Effector memory CD4-positive, alpha-beta T cell (primary cell): ENCODE measurements at places on chromosomes 5 and 9.
A peak's percentile ranks its signal among the peaks of the same experiment; 100 is the strongest.

- H3K27me3 ChIP-seq: no peaks in the 10 kb centered on the region
- H3K4me1 ChIP-seq: no peaks in the 10 kb centered on the region
- no peak for DNase-seq
Measured at GRCh38 chr9:79107911-79108676, 463.7 kb upstream of the TLE4 start.

DNA sequence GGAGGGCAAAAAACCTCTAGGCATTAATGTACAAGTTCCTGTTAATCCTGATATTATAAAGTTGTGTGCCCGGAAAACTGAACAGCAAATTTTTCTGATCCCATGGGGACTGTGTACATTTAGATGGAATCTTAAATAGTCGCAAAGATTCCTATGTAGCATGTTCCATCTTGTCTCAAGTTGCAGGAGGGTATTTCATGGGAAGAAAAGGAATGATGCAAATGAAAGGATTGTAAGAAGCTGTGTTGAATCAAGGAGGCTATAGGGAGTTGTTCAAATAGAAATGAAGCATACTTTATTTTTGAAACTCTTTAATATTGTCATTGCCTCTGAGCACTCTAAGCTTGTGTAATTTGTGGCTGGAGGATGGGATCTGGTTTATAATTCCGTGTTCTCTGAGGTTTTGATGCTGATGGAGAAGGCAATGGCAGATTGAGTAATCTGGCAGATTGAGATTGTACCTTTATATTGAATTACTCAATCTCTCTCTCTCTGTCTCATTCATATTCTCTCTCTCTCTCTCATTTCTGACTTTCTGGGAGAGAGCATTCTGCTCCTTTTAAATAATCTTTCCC is 288.5 kb downstream of the OSTF1 start:
- DNase-seq: no peak
- no peaks in the 10 kb centered on the region for H3K4me1 ChIP-seq
- no peaks in the 10 kb centered on the region for H3K27me3 ChIP-seq

- no peaks in the 10 kb centered on the region for H3K27me3 ChIP-seq
- no peak for DNase-seq
- H3K4me1 ChIP-seq: no peaks in the 10 kb centered on the region
- peaks cover 47% of the 10 kb centered on the region for H3K36me3 ChIP-seq
- H3K4me3 ChIP-seq: no peak overlapping the region
- H3K27ac ChIP-seq: no peak overlapping the region
Measured at GRCh38 chr5:146475190-146475780, 28.2 kb downstream of the TCERG1 start.

GRCh38 chr5:26749829-26750228 is 288.6 kb downstream of the CDH9 start:
- no peaks in the 10 kb centered on the region for H3K4me1 ChIP-seq

DNA sequence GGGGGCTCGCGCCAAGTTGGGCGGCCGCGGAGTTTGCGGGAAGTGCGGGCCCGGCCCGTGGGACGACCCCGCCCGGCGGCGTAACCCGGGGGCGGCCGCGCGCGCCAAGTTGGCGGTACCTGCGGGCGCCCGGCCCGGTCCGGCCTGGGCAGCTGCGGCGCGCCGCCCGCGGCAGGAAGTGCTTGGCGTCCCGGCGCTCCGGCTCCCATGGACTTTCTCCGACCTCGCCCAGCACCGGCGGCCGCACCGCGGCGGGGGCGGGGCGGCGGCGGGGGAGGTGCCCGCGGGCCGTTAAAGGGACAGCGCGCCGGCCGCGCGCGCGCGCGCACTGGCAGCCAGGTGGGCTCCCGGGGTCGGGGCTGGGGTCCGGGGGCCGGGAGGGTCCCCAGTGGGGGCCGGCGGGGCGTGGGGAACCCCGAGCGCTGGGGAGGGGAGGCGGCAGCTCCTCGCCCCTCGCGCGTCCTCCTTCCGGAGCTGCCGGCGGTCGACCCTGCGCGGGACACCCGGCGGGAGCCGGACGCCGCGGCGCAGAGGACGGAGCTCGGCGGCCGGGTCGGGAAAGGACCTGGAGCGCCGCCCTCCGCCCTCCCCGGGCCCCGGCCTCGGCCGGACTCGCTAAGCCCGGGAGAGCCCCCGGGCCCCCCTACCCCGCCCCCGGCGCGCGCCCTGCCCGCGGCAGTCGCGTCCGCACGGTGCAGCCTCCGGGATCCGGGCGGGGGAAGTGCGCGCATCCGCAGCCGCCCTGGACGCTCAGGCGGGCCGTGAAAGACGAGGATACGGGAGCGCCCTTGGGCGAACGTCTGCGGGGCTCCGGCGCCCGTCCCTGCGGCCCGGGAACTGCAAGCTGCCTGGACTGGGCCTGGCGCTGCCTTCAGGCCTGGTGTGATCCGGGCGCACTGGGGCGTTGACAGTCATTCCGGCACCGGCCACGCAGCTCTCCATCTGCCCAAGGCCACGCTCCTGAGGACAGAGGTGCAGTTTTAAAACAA is at the start of gene NACC2:
NACC2 (minus strand) TSS at position 220 of the 989 bp plus-strand sequence. CDS start 44,768 bp downstream, outside the sequence.
- no peaks in the 10 kb centered on the region for H3K36me3 ChIP-seq
- peak within 1 kb of the TSS; percentile 47 for H3K27ac ChIP-seq
- no peaks in the 10 kb centered on the region for H3K27me3 ChIP-seq
- H3K4me3 ChIP-seq: peak within 1 kb of the TSS; percentile 66

DNA sequence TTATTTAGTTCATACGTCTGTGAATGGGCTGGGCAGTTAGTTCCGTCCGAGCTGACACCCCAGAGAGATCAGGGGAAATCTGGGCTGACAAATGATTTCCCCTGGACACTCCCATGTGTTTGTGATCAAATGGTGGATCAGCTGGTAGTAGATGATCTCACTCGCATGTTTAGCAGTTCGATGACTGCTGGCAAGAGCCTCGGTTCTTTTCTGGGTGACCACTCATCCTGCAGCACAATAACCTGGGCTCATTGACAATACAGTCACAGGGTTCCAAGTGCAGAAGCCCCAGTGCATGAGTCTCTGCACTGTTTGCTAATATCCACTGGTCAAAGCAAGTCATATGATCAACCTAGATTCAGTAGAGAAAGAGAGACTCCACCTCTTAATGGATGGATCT is 155.9 kb downstream of the NR2F1-AS1 start:
- no peak overlapping the region for H3K27ac ChIP-seq
- H3K27me3 ChIP-seq: no peaks in the 10 kb centered on the region
- H3K4me3 ChIP-seq: no peak overlapping the region
- no peak for DNase-seq

DNA sequence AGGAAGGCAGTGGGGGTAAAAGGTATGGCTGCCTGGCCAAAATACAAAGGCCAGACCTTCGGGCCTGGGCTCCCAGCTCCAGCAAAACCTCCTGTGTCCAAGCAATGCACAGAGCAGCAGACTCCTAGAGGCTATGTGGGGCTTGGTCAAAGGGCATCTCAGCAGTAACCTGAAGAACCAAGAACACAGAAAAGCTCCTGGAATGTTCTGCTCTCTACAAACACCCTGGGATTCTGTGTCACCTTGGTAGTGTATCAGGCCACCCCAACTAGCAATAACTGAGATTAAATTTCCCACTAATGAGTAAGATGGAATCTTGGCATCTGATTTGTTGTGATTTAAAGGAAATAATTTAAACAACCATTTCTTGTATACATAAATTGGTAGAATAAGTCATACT is 158.6 kb downstream of the GLIS3 start:
- H3K27me3 ChIP-seq: no peaks in the 10 kb centered on the region
- H3K27ac ChIP-seq: no peak overlapping the region
- H3K4me1 ChIP-seq: no peaks in the 10 kb centered on the region
- no peak overlapping the region for H3K4me3 ChIP-seq
- no peaks in the 10 kb centered on the region for H3K36me3 ChIP-seq

- H3K27me3 ChIP-seq: no peaks in the 10 kb centered on the region
- H3K27ac ChIP-seq: no peak overlapping the region
- no peak overlapping the region for H3K4me3 ChIP-seq
- H3K4me1 ChIP-seq: no peaks in the 10 kb centered on the region
Measured at GRCh38 chr5:17289681-17290539, 72.5 kb downstream of the BASP1 start.

DNA sequence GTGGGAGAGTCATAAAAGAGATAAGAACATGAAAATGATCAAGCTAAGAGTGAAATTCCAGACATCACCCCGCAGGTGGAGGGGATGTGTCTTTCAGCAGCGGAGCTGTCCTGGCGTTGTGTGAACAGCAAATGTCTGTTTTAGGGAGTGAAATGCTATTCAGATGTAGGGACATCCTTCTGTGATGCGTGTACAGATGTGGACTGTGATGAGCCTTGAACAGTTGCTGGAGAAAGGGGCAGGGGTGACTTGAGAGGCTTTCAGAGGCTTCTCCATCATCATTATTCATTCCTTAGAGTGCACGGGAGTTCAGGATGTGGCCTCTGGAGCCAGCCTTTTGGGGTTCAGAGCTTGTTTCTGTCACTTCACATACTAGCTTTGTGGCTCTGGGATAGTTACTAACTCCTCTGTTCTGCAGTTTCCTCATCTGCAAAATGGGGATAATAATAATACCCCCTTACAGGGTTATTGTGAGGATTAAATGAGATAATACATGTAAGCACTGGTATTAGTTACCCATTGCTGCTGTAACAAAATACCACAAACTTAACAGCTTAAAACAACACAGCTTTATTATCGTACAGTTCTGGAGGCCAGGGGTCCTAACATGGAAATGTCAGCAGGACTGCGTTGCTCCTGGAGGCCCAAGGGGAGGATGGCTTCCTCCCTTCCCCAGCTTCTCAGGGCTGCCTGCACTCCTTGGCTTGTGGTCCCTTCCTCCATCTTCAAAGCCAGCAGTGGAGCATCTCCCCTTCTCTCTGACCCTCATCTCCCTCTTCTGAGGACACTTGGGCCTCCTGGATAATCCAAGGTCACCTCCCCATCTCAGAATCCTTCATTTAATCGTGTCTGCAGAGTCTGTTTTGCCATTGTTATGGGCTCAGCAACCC is 9.4 kb downstream of the TRAF1 start:
- H3K36me3 ChIP-seq: peaks cover 54% of the 10 kb centered on the region
- H3K4me1 ChIP-seq: peaks cover 70% of the 10 kb centered on the region
- H3K27me3 ChIP-seq: no peaks in the 10 kb centered on the region
- no peak overlapping the region for H3K4me3 ChIP-seq

DNA sequence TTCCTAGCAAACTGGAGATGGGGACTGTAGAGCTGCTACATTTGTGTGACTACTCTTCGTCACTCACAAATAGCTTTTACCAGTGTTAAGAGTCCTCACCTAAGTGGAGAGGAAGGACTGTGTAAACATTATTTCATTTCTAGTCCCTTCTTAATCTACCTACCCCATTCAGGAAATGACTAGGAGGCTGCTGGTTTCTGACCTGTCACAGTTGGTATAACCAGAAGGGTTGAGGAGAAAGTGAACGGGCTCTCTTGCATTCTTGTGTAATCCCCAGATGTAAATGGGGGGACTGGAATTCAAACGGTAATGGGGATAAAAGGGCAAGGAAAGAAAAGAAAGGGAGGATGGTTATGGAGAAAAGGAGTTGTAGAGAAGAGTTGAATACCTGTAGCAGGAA is 35.4 kb upstream of the BNIP1 start:
- H3K4me3 ChIP-seq: no peak overlapping the region
- H3K36me3 ChIP-seq: peaks cover 36% of the 10 kb centered on the region
- no peak overlapping the region for H3K27ac ChIP-seq
- no peaks in the 10 kb centered on the region for H3K27me3 ChIP-seq
- DNase-seq: no peak
- H3K4me1 ChIP-seq: no peaks in the 10 kb centered on the region

- H3K36me3 ChIP-seq: peaks cover 9% of the 10 kb centered on the region
- H3K27me3 ChIP-seq: no peaks in the 10 kb centered on the region
- DNase-seq: no peak
- H3K4me1 ChIP-seq: no peaks in the 10 kb centered on the region
Measured at GRCh38 chr5:172943283-172943841, 15.9 kb upstream of the RPL26L1 start.

DNA sequence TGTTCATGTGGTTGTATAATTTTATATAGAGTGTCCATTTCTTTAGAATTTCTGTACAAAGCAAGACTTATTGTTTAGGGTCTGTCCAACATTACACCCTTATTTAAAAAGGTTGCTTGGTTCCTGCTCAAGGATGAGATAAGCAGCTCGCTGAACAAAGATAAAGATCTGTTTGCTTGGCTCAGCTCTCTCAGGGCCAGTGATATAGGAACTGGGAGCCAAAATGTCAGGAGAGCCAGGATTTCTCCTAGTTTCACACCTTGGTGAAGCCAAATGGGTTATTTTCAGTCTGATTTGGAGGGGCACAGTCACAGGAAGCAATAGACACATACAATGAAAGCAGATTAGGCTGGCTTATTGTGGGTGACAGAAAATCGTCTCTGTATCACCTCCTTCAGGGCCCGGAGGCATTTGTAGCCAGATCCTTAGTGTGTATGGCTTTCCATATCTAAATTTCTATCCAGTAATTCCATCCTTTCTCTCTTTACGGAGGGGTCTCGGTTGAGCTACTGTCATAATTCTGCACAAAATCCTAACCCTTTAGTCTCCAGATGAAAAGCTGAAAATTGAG is 396.4 kb downstream of the TMEM232 start:
- no peaks in the 10 kb centered on the region for H3K27me3 ChIP-seq
- no peaks in the 10 kb centered on the region for H3K4me1 ChIP-seq
- no peak for DNase-seq
- H3K4me3 ChIP-seq: no peak overlapping the region
- H3K27ac ChIP-seq: no peak overlapping the region
- no peaks in the 10 kb centered on the region for H3K36me3 ChIP-seq

GRCh38 chr5:136203303-136203922 is 10.5 kb upstream of the SMIM32 start:
- no peak overlapping the region for H3K4me3 ChIP-seq
- no peak overlapping the region for H3K27ac ChIP-seq
- H3K4me1 ChIP-seq: no peaks in the 10 kb centered on the region
- no peak for DNase-seq
- H3K27me3 ChIP-seq: no peaks in the 10 kb centered on the region

- DNase-seq: no peak
- H3K27ac ChIP-seq: no peak overlapping the region
- H3K4me1 ChIP-seq: no peaks in the 10 kb centered on the region
- H3K4me3 ChIP-seq: no peak overlapping the region
- no peaks in the 10 kb centered on the region for H3K27me3 ChIP-seq
Measured at GRCh38 chr9:79176014-79176697, 395.6 kb upstream of the TLE4 start.

- no peak overlapping the region for H3K4me3 ChIP-seq
- H3K4me1 ChIP-seq: no peaks in the 10 kb centered on the region
- no peak for DNase-seq
- H3K36me3 ChIP-seq: no peaks in the 10 kb centered on the region
Measured at GRCh38 chr5:34648840-34649158, 7.3 kb upstream of the RAI14 start.

GRCh38 chr9:76271755-76272154 is 122.5 kb downstream of the RFK start:
- H3K36me3 ChIP-seq: no peaks in the 10 kb centered on the region
- no peak for DNase-seq
- H3K27ac ChIP-seq: no peak overlapping the region
- H3K27me3 ChIP-seq: no peaks in the 10 kb centered on the region
- no peaks in the 10 kb centered on the region for H3K4me1 ChIP-seq
- no peak overlapping the region for H3K4me3 ChIP-seq

- H3K36me3 ChIP-seq: peaks cover 36% of the 10 kb centered on the region
- no peaks in the 10 kb centered on the region for H3K27me3 ChIP-seq
- no peak overlapping the region for H3K4me3 ChIP-seq
Measured at GRCh38 chr5:157306081-157306480, 40.2 kb downstream of the CYFIP2 start.

GRCh38 chr9:127835991-127836516 is 18.4 kb downstream of the ENG start:
- DNase-seq: no peak
- no peak overlapping the region for H3K4me3 ChIP-seq
- no peaks in the 10 kb centered on the region for H3K27me3 ChIP-seq
- no peak overlapping the region for H3K27ac ChIP-seq
- no peaks in the 10 kb centered on the region for H3K36me3 ChIP-seq
